ENCODE measurements at places on chromosomes 4 and X. TPM values are rescaled to one million over a fixed set of nuclear protein-coding genes. Genes with fewer than 3 reads are reported as not detected.
A peak's percentile ranks its signal among the peaks of the same experiment; 100 is the strongest.

DNA sequence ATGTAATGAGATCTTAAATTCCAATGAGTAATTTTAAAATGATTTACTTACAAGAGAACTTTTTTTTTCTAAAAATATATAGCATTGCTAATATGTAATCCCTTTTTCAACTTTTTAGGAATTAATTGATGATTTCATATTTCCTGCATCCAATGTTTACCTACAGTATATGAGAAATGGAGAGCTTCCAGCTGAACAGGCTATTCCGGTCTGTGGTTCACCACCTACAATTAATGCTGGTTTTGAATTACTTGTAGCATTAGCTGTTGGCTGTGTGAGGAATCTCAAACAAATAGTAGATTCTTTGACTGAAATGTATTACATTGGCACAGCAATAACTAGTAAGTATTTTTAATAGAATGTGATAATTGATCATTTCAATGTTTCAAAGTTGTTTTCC is 113.2 kb downstream of the USP9X start:
- no peaks in the 10 kb centered on the region for H3K4me1 ChIP-seq
- H3K36me3 ChIP-seq = peaks cover 5% of the 10 kb centered on the region
- DNase-seq = no peak
- H3K4me3 ChIP-seq = no peak overlapping the region

- H3K27ac ChIP-seq = no peak overlapping the region
- no peaks in the 10 kb centered on the region for H3K4me1 ChIP-seq
- H3K36me3 ChIP-seq = no peaks in the 10 kb centered on the region
- H3K4me3 ChIP-seq = no peak overlapping the region
- no peaks in the 10 kb centered on the region for H3K27me3 ChIP-seq
- no peak for DNase-seq
Measured at GRCh38 chr4:185852961-185853360, 41.0 kb upstream of the SORBS2 start.

- H3K27me3 ChIP-seq = no peaks in the 10 kb centered on the region
- no peaks in the 10 kb centered on the region for H3K36me3 ChIP-seq
- no peak for DNase-seq
- no peak overlapping the region for H3K4me3 ChIP-seq
Measured at GRCh38 chr4:15674926-15675325, 6.7 kb upstream of the FAM200B start.

GRCh38 chr4:114265342-114265741 is 285.9 kb upstream of the ARSJ start:
- no peak overlapping the region for H3K27ac ChIP-seq
- H3K4me3 ChIP-seq = no peak overlapping the region
- no peaks in the 10 kb centered on the region for H3K4me1 ChIP-seq
- no peaks in the 10 kb centered on the region for H3K27me3 ChIP-seq
- no peaks in the 10 kb centered on the region for H3K36me3 ChIP-seq
- no peak for DNase-seq

- no peak for DNase-seq
- no peak overlapping the region for H3K4me3 ChIP-seq
- H3K27ac ChIP-seq = no peak overlapping the region
- no peaks in the 10 kb centered on the region for H3K36me3 ChIP-seq
Measured at GRCh38 chrX:39163581-39164126, 362.4 kb downstream of the MID1IP1 start.

DNA sequence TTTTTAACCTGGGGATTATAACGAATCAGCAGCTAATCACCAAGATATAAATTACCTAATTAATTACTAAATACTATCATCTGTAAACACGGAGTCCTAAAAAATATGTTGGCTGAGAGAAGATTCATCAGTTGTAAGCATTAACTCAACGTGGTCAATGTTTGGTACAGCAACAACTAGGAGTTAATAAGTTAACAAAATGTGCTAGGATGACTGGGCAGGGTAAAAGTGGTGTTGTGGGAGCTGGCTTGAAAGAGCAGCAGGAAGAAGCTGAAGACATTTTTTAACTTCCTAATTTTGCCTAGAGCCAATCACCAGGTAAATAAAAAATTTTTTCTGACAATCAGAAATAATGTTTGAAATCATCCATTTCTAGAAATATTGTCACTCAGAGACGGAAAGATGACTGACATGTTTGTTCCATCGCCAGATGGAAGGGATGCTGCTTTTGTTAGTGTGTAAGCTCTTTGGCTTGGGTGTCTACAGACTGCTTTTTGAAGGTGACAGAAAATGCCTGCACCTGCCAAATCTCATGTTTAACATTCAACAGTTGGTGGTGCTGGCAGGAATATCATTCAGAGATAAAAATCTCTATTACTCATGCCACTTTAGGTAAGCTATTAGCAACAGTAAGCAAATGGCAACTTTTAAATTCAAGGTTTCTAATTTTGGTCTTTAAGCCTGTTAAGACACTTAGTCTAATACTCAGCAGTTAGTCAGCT is 1126.9 kb downstream of the STPG2 start:
- no peaks in the 10 kb centered on the region for H3K27me3 ChIP-seq
- DNase-seq = no peak
- H3K27ac ChIP-seq = no peak overlapping the region
- no peak overlapping the region for H3K4me3 ChIP-seq

DNA sequence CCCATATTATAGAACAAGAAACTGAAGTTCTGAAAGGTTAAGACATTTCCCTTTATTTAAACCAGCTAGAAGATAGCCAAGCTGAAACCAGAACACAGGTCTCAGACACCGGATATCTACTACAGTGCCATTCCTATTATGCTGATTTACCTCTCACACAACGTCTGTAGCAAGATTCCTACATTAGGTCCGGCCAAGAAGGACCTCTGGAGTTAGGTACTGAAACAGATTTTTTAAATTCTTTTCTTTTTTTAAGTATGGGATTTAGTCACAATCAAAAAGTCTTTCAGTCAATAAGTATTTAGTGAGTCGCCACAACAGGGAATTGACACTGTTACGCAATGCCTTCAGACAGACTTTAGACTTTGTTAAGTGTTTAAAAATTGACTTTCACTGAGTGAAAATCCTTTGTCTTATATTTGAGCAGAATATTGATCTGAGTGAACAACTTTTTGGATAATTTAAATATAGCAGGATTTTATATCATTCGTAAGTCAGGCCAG is 26.5 kb upstream of the SPANXN4 start:
- H3K27me3 ChIP-seq = no peaks in the 10 kb centered on the region
- no peak overlapping the region for H3K4me3 ChIP-seq
- H3K36me3 ChIP-seq = no peaks in the 10 kb centered on the region
- no peak for DNase-seq
- H3K27ac ChIP-seq = no peak overlapping the region

DNA sequence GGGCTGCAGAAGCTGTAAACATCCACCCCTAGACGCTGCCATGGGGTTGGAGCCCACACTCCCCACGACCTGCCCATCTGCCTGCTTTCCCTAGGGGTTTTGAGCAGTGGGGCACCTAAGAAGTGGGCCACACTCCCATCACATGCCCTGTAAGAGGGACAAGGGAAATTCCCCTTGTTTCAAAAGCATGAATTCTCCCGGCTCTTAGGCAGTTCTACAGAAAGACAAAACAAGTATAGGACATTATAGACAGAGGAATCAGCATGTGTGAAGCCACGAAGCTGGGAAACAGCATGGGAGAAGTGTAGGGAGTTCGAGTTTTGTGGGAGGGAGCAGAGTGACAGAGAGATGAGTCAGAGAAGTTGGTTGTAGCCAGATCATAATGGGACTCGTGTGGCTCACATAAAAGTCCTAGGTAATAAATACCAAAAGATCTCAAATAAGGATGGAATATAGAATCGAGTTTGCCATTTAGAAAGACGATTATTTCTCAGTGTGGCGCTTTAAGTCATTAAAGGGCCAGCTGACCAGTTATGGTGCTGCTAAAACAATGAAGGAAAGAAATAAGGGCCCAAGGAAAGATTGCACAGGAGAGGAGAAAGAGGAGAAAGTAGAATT is 23.9 kb downstream of the APOO start:
- no peaks in the 10 kb centered on the region for H3K27me3 ChIP-seq
- H3K4me3 ChIP-seq = no peak overlapping the region
- no peak overlapping the region for H3K27ac ChIP-seq
- H3K36me3 ChIP-seq = no peaks in the 10 kb centered on the region
- no peak for DNase-seq

DNA sequence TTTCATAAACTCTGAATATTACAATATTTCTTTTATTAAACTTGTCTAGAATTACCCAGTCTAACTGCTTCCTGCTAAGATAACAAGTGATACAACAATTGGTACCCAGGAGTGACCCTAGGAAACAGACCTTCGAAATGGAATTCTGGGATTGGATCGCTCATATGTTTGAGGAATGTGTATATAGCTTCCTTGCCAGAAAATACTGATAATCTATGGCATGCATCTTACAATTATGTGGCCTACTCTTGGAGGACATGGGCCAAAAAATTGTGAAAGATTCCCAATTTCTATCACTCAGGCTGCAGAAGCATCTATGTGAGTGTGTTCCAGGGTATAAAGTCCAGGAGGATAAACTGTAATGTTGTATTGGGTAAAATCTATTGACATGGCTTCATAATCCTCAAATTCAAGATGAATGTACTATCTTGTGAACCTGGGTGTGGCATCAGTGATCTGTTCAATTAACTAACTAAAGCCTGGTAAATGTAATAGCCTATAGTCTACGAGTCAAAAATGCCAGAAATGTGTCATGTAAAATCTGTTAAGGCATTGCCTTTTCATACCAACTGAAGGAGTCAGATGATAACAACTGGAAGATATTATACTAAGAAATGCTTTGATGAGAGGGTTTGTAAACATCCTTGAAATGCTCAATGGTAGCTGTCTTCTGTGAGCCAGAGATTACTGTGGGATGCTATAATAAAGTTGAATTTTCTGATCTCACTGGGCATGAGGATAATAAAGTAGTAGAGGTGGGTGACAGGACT is 1499.3 kb downstream of the PCDH7 start:
- H3K27me3 ChIP-seq = no peaks in the 10 kb centered on the region
- H3K36me3 ChIP-seq = no peaks in the 10 kb centered on the region
- no peak overlapping the region for H3K4me3 ChIP-seq
- H3K4me1 ChIP-seq = no peaks in the 10 kb centered on the region
- no peak for DNase-seq

- H3K27me3 ChIP-seq = no peaks in the 10 kb centered on the region
- no peaks in the 10 kb centered on the region for H3K4me1 ChIP-seq
- H3K27ac ChIP-seq = no peak overlapping the region
- peak; percentile 33 for DNase-seq
- H3K36me3 ChIP-seq = peaks cover 23% of the 10 kb centered on the region
- H3K4me3 ChIP-seq = no peak overlapping the region
Measured at GRCh38 chrX:21985332-21985777, 44.8 kb downstream of the SMS start.

- no peaks in the 10 kb centered on the region for H3K36me3 ChIP-seq
- H3K27me3 ChIP-seq = no peaks in the 10 kb centered on the region
- no peak overlapping the region for H3K27ac ChIP-seq
- H3K4me3 ChIP-seq = no peak overlapping the region
- no peak for DNase-seq
Measured at GRCh38 chr4:24003496-24003895, 113.6 kb upstream of the PPARGC1A start.

DNA sequence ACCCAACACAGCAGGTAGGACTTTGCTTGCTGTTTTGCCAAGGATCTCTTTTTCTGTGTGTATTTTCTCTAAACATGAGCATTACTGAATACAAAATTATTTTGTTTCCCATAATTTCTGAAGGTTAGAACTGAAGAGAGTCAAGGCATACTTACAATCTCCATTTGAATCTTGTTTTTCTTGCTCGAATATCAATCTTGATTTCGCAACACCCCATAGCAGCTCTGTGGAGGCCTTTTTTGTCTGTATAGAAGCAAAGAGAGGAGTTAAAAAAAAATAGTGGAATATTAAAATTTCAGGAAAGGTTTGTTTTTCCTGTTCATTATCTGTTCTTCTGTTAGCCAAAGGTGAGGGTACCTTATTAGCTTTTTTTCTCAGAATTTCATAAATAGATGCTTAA is 92.9 kb downstream of the TNIP2 start:
- no peaks in the 10 kb centered on the region for H3K27me3 ChIP-seq
- no peak overlapping the region for H3K4me3 ChIP-seq
- no peak overlapping the region for H3K27ac ChIP-seq
- H3K36me3 ChIP-seq = peaks cover 54% of the 10 kb centered on the region
- DNase-seq = no peak

DNA sequence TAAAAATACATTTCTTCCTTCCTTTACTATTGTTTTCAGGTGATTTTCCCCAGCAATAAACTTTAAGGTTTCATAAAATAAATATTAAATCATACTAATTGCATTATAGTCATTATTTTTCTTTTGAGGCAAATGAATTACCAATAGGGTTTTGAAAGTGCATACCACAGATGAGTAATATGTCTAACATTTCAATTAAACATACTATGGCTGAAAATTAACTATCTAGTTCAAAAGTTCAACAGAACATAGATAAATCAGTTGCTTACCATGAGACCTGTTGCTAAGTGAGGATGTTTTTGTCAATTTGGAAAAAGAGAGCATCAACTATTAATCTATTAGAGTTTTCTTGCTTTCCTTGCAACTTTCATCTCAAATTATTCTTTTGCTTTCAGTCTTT is 35.0 kb downstream of the NPY5R start:
- no peaks in the 10 kb centered on the region for H3K27me3 ChIP-seq
- no peaks in the 10 kb centered on the region for H3K36me3 ChIP-seq
- no peak overlapping the region for H3K27ac ChIP-seq
- H3K4me1 ChIP-seq = no peaks in the 10 kb centered on the region

Gene ADH1B
- 73.0 TPM for polyA plus RNA-seq

Gene PNMA6A
- polyA plus RNA-seq = 0.09 TPM

Gene CENPVL3
- not detected for polyA plus RNA-seq

Gene XPNPEP2
- 0.52 TPM for polyA plus RNA-seq

Gene RTL9
- polyA plus RNA-seq = 0.06 TPM

Gene ABCG2
- polyA plus RNA-seq = 0.10 TPM

Gene ASB9
- polyA plus RNA-seq = 0.12 TPM

Gene SOWAHD
- not detected for polyA plus RNA-seq

Gene CXCL3
- polyA plus RNA-seq = 0.46 TPM

Gene DRD5
- polyA plus RNA-seq = not detected

Gene GSPT2
- 2.3 TPM for polyA plus RNA-seq
